ENCODE measurements at places on chromosomes 12 and 14.
A peak's percentile ranks its signal among the peaks of the same experiment; 100 is the strongest.

DNA sequence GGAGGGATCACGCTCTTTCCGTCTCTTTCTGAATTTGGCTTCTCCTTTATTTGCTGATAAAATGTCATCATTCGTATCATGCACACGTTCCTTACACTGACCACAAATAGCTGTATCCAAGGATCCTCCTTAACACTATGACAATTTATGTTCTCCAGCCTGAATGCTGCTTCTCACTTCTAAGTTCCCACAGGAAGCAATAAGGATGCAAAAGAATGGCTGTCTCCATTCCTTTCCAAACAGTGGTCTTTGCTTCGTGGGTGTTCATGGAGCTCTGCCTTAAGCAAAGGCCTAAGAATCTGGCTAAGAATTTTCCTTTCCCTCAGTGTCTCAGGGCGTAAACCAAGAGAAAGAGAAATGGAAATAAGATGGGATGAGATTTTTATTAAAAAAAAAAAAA, 200.2 kb downstream of the ITPR2 start:
- DNase-seq: no peak

- DNase-seq: no peak
Observed at GRCh38 chr12:117408161-117408791, 46.9 kb upstream of the NOS1 start.

DNA sequence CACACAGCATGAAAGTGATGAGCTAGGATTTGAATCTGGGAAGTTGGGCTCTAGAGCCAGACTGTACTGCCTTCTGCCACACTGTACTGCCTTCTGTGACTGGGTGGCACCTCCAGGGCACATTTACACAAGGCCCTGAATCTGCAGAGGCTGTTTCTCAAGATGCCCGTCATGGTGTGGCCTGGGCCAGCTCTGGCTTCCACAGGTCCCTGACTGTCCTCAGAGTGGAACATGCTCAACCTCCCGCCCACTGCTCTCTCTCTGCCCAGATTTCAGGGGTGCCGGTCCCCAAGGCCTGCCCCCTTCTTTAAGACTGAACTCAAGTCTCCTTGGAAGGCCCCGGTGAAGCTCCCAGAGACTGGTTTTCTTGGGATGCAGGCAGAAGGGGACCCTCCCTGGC, 50.2 kb downstream of the C14orf132 start:
- DNase-seq: no peak

DNA sequence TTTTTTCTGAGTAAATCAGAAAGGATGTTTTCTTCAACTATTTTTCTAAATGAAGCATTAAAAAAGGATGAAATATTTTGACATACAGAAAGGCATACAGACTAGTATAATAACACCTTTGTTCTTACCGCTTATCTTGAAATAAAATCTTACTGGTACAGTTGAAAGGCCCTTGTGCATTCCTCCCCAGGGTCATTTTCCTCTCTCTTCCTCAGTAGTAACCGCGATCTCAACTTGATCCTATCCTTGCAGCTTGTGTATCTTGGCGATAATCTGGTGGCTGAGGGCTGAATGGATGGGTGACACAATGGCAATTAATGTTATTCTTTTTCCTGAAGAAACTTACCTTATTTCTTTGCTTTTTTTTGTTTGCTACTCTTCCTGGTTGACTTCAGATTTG, 18.5 kb downstream of the GAS2L3 start:
- no peak for DNase-seq

DNA sequence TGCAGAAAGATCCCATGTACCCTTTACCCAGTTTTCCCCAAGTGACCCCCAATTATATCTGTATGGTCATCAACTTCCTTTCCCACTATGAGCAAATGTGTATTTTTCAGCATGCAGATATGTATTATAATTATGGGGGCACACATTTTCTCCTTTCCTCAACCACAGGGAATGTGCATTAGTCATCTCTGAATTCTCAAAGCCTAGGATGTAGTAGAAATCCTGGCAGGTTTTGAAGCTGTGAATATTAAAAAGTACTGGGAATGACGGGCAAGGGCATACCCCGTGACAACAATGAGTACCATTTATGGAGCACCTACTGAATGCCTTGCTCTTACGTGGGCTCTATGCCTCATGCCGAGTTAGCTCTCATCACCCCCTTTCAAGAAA, 71.5 kb downstream of the VWF start:
- DNase-seq: no peak

- no peak for DNase-seq
Observed at GRCh38 chr12:54411391-54412241, 7.5 kb downstream of the ITGA5 start.

DNA sequence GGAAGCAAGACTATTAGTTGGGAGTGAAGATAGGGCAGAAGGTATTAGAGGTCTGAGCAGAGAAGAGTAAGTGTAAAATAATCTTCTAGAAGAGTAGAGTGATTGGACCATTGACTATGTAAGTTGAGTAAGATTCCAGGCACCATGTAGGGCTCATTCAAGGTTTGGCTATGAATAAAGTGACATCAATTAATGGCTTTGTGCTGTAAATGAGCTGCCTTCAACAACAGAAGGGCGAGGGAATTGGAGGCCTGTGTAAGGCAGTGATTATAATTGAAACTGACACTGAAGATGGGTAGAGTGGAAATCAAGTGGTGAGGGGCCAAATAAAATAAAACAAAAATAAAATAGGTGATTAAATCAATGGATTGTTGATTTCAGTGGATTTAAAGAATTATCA, 26.4 kb downstream of the PTPRQ start:
- no peak for DNase-seq

- peak; percentile 79 for DNase-seq
Observed at GRCh38 chr12:51323966-51324895, at the start of gene BIN2. BIN2 (minus strand) TSS chr12:51324174; CDS start chr12:51324102, 72 bp downstream.

- no peak for DNase-seq
Observed at GRCh38 chr12:11746940-11747716, 97.7 kb downstream of the ETV6 start.

GRCh38 chr12:49057888-49058287, 2.7 kb downstream of the KMT2D start:
- no peak for DNase-seq

DNA sequence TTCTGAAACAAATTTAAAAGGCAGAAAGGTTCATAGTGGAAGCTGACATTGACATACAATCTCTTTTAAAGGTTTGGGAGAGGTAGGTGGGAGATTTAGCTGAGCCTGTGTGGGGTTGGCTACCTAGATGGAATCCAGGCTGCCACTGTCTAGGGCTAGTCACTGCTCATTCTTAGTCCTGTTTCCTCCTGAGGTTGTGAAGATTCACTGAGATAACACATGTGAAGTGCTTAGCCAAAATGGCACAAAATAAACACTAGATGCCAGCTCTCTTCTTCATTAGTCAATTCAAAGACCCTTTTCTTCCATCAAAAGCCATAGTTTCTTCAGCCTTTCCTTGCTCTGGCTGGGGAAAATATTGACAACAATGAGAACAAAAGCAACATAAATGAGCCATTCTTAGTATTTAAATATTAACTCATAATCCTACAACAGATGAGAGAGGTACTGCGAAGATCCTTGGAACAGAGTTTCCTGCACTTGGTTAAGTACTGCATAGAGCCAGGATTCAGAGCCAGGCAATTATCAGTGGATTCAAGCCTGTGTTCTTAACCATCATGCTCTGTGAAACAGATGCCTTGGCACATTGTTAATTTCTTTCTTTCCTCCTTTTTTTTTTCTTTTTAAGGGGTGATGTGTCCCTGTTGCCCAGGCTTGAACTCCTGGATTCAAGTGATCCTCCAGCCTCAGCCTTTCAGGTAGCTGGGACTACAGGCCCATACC, 3.5 kb downstream of the MYF6 start:
- no peak for DNase-seq

DNA sequence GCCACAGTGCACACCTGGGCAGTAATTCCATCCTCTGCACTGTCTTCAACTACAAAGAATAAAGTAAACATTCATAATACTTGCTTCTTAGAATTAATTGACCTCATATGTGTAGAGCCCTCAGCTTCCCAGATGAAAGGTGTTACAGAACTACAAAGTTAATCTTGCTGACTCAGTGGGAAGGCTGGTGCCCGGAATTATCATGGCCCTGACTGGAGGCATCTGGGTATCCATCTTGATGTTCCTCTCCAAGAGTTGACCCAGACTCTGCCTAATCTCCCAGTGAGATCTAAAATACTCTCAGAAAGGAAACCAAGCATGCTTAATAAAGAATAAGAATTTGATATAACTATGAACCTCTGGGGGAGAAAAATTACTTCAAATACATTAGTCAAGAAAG, 147.0 kb upstream of the ARID2 start:
- no peak for DNase-seq

- no peak for DNase-seq
Observed at GRCh38 chr12:46134852-46135251, 134.0 kb downstream of the SLC38A1 start.

DNA sequence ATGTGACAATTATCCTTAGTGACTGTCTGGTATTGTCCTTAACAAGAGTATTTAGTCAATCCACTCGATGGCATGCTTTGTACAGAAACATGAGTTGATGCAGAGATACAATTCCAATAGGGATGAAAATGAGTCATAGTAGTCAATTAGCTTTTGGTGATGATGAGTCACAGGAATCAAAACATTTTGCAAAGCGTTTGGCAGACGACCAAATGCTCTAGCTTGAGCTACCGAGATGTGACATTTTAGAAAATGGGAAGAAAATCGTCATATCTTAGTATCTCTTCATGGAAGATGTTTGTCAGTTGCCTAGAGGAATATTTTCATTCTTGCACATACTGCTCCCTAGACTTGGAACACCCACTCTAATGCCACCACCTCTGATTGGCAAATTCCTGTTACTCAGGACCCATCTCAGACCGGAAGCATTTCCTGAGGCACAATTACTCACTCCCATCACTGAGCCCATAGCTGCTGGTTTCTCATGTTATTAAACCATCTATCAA, 95.0 kb downstream of the LMNTD1 start:
- peak; percentile 15 for DNase-seq

GRCh38 chr14:32366986-32367385, 37.9 kb downstream of the AKAP6 start:
- DNase-seq: no peak

- no peak for DNase-seq
Observed at GRCh38 chr14:101242442-101243385, 318.6 kb upstream of the DIO3 start.

GRCh38 chr12:449203-449602, 10.5 kb upstream of the B4GALNT3 start:
- DNase-seq: no peak

- DNase-seq: peak; percentile 60
Observed at GRCh38 chr14:92785667-92786426, 8.3 kb upstream of the GOLGA5 start.

Measured in common myeloid progenitor, CD34-positive (primary cell).